Mesenteric fat pad (tissue), 1 donor: ENCODE measurements at places on chromosomes 13 and 19. TPM values are rescaled to one million over a fixed set of nuclear protein-coding genes. Genes with fewer than 3 reads are reported as not detected.

Gene PALM3
- not detected for total RNA-seq

Gene RNF113B
- not detected for total RNA-seq

Gene SULT2A1
- total RNA-seq = not detected

Gene LILRA1
- total RNA-seq = 3.7 TPM

Gene OR10H5
- not detected for total RNA-seq

DNA sequence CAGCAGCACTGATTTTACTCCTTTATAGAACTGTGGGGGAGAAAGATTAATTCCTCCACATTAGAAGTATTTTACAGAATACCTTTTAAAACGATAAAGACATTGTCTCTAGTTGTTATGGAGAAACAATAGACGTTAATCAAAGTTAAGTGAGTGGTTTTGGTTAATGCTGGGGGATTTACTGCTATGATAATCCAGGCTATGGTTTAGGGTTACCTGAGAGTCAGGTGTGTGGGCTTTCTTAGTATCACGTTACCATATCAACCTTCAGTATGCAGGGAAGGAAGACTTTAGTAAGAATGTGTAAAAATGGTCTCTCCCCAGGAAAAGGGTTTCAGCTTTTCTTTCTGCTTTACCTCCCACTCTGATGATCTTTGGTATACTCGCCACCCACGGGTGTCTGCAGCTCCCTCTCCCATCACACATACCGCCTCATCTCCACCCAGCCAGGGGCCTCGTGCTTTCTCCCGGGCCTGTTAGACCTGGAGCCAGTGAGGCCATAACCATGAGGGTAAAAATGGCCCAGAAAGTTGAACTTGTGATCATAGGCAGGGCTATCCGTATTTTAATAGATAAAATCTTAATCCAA, 45.6 kb upstream of the WDFY2 start:
- no peak for DNase-seq

GRCh38 chr13:64274481-64275217, 2859.0 kb upstream of the PCDH20 start:
- DNase-seq = no peak

DNA sequence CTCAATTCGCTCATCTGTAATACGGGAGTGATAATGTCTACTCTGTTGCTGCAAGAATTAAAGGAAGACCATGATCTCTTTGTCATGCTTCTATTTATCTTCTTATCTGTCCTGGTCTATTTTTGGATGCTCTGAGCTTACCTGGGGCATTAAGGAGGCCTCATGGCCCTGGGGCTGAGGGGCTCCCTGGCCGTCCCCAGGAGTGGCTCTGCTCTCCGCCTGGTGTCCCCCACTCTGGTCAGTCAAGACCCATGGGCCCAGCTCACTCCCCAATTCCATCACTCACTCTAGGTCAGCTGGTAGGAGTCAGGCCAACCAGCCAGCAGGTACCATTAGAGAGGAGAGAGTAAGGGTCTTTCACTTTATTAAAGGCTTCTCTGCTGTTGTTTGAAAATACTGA, 1.1 kb upstream of the CHST8 start:
- no peak for DNase-seq

DNA sequence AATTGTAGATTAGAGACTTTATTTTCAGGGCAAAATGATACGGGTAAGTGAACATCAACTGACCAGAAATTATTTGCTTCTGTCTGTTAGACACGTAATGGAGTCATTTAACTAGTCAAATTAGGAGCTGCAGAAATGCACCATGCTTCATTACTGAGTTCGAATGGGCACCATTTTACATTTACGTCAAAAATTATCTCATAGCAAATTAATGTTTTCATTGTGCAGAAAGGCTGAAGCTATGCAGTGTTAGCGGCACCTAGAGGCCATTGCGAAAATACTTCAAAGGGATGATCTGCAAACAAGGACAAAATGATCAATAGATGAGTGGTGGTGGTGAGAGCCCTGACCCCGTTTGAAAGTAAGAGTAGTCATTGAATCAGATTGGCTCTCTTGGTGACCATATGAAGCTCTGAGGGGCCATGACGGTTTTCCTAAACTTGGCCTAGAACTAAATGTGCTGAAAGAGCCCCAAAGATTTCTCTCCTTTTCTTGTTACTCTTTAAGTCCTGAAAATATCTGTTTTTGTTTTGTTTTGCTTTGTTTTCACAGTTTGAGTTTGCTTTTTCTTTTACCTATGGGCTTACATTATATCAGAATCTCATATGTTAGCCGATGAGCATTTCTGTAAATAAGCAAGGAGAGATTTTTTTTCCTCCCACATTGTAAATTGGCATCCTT, 277.9 kb downstream of the ZNF536 start:
- no peak for DNase-seq

- no peak for DNase-seq
Observed at GRCh38 chr19:7853770-7854128, 20.4 kb downstream of the PRR36 start.

DNA sequence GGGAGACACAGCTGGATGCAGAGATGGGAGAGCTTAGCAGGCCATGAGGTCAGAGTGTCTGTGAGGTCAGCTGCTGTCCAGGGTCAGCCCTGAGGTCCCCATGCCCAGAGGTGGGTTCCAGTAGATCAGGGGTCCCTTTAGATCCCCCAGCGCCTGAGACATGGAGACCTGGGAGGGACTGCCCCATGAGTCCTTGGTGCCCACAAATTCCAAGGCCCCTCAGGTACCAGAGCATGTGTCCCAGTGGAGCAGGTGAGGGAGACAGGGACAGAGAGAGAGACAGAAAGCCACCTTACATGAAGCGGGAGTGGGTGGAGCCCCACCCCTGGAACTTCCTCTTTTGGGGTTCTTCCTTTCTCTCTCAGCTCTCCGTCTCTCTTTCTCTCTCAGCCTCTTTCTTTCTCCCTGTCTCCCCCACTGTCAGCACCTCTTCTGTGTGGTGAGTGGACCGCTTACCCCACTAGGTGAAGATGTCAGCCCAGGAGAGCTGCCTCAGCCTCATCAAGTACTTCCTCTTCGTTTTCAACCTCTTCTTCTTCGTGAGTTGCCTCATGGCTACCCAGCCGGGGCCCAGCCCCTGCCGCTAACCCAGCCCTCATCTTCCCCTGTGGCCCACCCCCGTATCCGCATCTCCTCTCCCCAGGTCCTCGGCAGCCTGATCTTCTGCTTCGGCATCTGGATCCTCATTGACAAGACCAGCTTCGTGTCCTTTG, at the start of gene CD37:
TSS of gene CD37 (plus strand) at position 336 of the 713 bp plus-strand sequence. CDS start at position 471, 135 bp downstream.
- DNase-seq = peak; percentile 89

GRCh38 chr13:20192836-20193161, at the start of gene GJB2:
GJB2 (minus strand) TSS chr13:20192938; CDS start chr13:20189581, 3,357 bp downstream.
- no peak for DNase-seq

- DNase-seq = no peak
Observed at GRCh38 chr19:18995804-18996241, 37.5 kb downstream of the SUGP2 start.

GRCh38 chr13:33153421-33154404, 131.8 kb downstream of the STARD13 start:
- DNase-seq = no peak

- no peak for DNase-seq
Observed at GRCh38 chr19:35555301-35556005, 8.0 kb downstream of the ATP4A start.

- DNase-seq = no peak
Observed at GRCh38 chr13:40438022-40438680, 228.3 kb downstream of the FOXO1 start.

- DNase-seq = no peak
Observed at GRCh38 chr19:7004313-7004931, 16.8 kb downstream of the MBD3L2B start.

- DNase-seq = no peak
Observed at GRCh38 chr13:50094615-50095293, 79.5 kb downstream of the KCNRG start.
